Activated naive CD8-positive, alpha-beta T cell treated with anti-CD3 and anti-CD28 coated beads for 36 hours (primary cell): ENCODE measurements at places on chromosomes 3 and 15.

DNA sequence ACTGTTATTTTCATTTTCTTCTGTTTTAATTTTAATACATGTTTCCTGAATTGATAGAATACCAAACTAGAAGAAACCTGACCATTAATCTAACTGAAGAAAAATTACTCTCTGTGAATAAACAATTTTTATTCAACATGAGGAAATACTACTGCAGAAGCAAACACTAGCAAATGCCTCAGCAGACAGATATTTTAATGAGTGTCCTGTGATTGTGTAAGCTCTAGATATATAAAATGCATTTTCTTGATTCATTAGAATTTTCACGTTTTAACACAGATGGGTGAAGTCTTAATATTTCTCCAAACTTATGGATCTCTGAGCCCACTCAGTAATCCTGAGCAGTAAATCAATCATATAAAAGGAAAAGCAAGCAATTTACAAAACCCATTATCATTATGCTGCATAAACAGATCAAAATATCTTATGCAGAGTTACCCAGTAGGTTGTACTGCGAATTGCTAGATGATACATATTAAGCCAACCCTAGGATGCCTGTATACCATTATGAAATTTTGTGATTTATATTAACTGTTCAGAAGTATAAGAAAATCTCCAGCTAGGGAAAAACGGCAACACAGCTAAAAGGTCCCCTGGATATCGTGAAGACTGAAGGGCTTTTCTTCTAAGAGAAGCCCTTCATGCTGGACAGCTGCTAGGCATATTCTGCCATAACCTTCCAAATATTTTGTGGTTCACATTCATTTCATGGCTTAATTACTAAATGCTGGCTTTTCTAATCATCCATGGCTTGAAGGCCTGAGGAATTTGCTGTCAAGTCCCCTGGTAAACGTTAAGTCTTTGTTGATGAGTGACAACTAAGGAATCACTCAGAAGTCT, 157.7 kb upstream of the TGFBR2 start:
- H3K27ac ChIP-seq: no peak overlapping the region
- H3K4me3 ChIP-seq: no peak overlapping the region

DNA sequence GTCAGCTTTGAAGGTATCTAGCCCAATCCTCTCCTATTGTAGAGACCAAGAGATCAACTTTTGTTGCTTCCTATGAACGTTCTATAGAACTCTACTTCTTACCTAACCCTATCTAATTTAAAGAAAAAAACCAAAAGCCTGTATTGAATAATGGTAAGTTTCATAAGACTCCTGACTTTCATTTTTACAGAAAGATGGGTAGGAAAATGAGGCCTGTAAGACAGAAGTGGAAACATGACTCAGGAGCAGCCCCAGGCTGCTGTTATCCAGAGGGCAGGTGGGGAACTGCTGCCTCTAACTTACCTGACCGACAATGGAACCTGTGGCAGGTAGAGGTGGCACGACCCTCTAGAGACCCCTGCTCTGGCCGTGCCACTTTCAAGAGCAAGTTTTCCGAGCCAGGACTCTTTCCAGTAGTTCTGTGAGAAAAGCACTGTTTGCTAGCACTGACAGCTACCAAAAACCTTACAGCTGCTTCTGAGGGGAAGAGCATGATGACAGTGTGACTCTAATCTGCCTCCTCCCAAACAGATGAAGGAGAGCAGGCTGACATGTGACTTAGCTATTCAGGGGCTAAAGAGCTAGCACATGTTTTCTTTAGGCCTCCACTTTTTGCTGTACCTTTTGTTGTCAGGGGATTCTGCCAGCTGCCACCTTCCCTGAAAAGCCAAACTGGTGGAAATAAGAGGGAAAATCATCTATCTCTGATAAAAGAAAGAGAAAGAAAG, 17.5 kb downstream of the POPDC2 start:
- DNase-seq: no peak
- peaks cover 33% of the 10 kb centered on the region for H3K4me1 ChIP-seq
- H3K27me3 ChIP-seq: no peaks in the 10 kb centered on the region
- no peak overlapping the region for H3K4me3 ChIP-seq
- H3K36me3 ChIP-seq: peaks cover 36% of the 10 kb centered on the region

- H3K4me3 ChIP-seq: no peak overlapping the region
- DNase-seq: no peak
- H3K27me3 ChIP-seq: no peaks in the 10 kb centered on the region
- H3K4me1 ChIP-seq: no peaks in the 10 kb centered on the region
- H3K27ac ChIP-seq: no peak overlapping the region
- no peaks in the 10 kb centered on the region for H3K36me3 ChIP-seq
Observed at GRCh38 chr15:47415539-47415971, 301.8 kb upstream of the SEMA6D start.

- H3K36me3 ChIP-seq: no peaks in the 10 kb centered on the region
- DNase-seq: no peak
- H3K27ac ChIP-seq: no peak overlapping the region
- H3K4me3 ChIP-seq: no peak overlapping the region
Observed at GRCh38 chr3:62559831-62560445, 186.6 kb upstream of the FEZF2 start.

GRCh38 chr3:196843435-196844110, 24.1 kb upstream of the SENP5 start:
- DNase-seq: no peak
- H3K4me1 ChIP-seq: no peaks in the 10 kb centered on the region
- H3K36me3 ChIP-seq: no peaks in the 10 kb centered on the region
- no peak overlapping the region for H3K27ac ChIP-seq

- DNase-seq: no peak
- H3K27me3 ChIP-seq: no peaks in the 10 kb centered on the region
- no peaks in the 10 kb centered on the region for H3K36me3 ChIP-seq
- H3K4me1 ChIP-seq: peaks cover 4% of the 10 kb centered on the region
Observed at GRCh38 chr15:78232951-78233350, 1.4 kb downstream of the ACSBG1 start.

DNA sequence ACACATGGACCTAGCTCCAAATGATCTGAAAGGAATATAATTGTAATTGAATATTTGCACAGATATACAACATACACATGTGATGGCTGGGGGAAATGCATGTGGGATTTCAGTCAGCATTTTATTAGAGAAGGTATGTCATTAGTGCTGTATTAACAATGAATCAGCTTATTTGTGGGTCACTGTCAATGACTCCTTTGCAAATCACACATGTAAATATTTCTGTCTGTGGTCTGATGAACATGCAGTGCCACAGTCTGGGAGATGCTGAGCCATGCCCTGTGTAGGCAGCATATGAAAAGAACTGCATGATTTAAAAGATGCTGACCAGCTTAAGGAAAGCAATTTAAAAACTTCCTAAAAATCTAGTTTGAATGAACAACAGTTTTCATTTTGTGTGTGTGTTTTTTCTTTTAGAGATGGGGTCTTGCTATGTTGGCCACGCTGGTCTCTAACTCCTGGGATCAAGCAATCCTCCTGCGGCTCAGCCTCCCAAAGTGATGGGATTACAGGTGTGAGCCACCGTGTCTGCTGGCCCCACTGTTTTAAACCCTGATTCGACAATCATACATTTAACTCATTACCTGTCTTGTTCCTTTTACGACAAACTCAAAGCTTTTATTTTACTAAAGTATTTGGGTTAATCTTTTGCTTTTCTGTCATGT, 803 bp upstream of the B3GNT5 start:
- peak overlapping the region; percentile 62 for H3K4me3 ChIP-seq
- H3K27ac ChIP-seq: no peak overlapping the region
- no peak for DNase-seq
- peaks cover 17% of the 10 kb centered on the region for H3K4me1 ChIP-seq
- H3K36me3 ChIP-seq: peaks cover 20% of the 10 kb centered on the region

GRCh38 chr3:60225848-60226247, 1025.4 kb downstream of the FHIT start:
- H3K4me1 ChIP-seq: peaks cover 8% of the 10 kb centered on the region
- H3K36me3 ChIP-seq: no peaks in the 10 kb centered on the region
- H3K27me3 ChIP-seq: no peaks in the 10 kb centered on the region
- no peak overlapping the region for H3K4me3 ChIP-seq
- H3K27ac ChIP-seq: no peak overlapping the region
